Activated CD8-positive, alpha-beta memory T cell treated with anti-CD3 and anti-CD28 coated beads, Interleukin-2, amount 10 ng/mL, durations not matched to agents 7 days and 5 days (primary cell): ENCODE measurements at places on chromosomes 3 and 15. TPM values are rescaled to one million over a fixed set of nuclear protein-coding genes. Genes with fewer than 3 reads are reported as not detected.

Gene SLC12A1
- not detected for total RNA-seq

Gene ADCY5
- total RNA-seq, result not detected

Gene SH2D7
- total RNA-seq, result 0.28 TPM

Gene TTC23
- 1.2 TPM for total RNA-seq

Gene KY
- total RNA-seq, result not detected

Gene RPL22L1
- 149 TPM for total RNA-seq

Gene NR1I2
- 0.26 TPM for total RNA-seq

Gene DPPA2
- not detected for total RNA-seq

Gene AADACL2
- not detected for total RNA-seq

Gene SLC28A2
- not detected for total RNA-seq

Gene FGF7
- total RNA-seq, result not detected

Gene SEMA6D
- total RNA-seq, result not detected

Gene GOLGA6L9
- 1.1 TPM for total RNA-seq

Gene LSG1
- total RNA-seq, result 58.7 TPM

Gene NMB
- 1.5 TPM for total RNA-seq

Gene CDC25A
- 39.4 TPM for total RNA-seq

Gene CPNE9
- not detected for total RNA-seq

Gene ZMYND10
- 2.9 TPM for total RNA-seq

Gene SLMAP
- total RNA-seq, result 57.6 TPM

Gene TLR9
- not detected for total RNA-seq

Gene FSD2
- total RNA-seq, result not detected

Gene PLSCR2
- not detected for total RNA-seq

Gene RLBP1
- not detected for total RNA-seq

Gene EXD1
- not detected for total RNA-seq

Gene NAA50
- 106 TPM for total RNA-seq

Gene CHDH
- total RNA-seq, result 0.53 TPM

Gene CCNB2
- 97.0 TPM for total RNA-seq

Gene EOGT
- 15.4 TPM for total RNA-seq

Gene ANKUB1
- not detected for total RNA-seq

Gene CNTN4
- total RNA-seq, result not detected

Gene GABRA5
- not detected for total RNA-seq

Gene ITGB5
- 1.2 TPM for total RNA-seq

Gene CHRD
- not detected for total RNA-seq
